ENCODE measurements at places on chromosomes 3 and 15.

DNA sequence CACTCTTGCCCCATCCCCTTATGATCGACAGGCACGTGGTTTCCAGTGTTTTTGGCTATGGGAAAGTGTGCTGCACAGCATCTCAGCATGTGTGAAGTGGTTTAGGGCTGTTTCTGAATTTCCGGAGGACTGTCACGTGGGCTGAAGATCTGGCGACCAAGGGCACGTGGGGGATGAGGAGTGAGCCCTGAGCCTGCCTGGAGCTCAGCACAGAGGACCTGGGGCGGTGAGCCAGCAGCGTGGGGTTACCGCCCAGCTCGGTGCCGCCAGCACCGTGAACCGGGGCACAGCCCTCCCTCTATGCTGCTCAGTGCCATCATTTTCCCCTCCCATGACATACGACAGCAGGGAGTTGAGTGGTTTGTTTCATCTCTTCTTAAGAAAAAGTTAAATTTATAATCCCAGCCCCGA lies 150.2 kb downstream of the DNAJB8 start:
- DNase-seq: no peak

- DNase-seq: no peak
These were observed 233.4 kb downstream of the CACNA2D3 start for GRCh38 chr3:54355800-54356199.

DNA sequence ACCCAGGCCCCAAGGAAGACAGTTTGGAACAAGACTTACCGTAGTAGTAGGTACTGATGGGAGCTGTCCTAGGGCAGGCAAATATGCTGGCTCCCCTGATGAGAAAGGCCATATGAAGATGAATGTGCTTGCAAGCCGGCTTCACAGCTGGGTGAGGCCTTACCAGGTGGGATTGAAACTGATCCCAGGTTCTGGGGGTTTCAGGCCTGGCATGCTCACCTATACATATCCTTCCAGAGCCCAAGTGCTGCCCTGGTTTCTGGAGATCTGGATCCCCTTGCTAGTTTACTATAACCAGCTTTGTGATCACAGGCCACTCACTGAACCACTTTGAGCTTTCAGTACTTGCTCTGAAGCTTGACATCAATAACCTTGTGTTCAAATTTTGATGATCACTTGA lies 274.3 kb downstream of the EPHB1 start:
- DNase-seq: no peak

DNA sequence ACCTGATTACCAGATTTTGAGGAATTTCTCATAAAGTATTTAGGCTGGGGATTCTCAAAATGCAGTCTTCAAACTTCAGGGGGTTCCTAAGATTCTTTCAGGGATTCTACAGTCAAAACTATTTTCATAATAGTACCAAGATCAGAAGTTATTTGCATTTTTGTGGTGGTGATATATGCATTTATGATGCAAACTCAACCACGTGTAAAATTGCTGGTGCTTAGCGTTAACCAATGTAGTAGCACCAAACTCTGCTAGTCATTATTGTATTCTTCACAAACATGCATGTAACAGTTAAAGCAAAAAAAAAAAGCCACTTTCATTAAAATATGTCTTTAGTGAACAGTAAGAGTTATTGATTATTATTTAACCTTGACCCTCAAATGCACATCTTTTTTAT lies 274.9 kb upstream of the DNAJC19 start:
- DNase-seq: no peak

- no peak for DNase-seq
These were observed 146.0 kb upstream of the SMAD3 start for GRCh38 chr15:66919421-66919820.

DNA sequence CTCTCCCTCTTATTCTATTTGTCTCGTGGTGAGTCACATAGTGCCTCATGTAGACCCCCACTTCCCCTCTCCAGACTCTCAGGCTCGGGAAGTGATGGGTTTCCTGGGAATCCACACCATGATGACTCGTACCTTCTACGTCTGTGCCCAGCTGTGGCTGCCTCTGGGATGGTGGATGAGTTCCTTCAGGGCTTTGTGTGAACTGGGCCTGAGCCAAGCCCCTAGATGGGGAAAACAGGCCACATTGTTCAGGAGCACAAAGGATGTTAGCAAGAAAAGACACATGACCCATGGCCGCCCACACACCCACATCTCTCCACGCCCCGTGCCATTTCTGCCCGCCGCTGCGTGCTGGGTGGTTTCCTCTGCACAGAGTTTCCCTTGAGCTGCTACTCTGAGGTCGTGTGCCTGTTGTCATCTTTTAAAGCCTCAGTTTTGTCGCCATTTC lies 10.5 kb downstream of the ISG20 start:
- DNase-seq: no peak

GRCh38 chr15:21260966-21261395 lies 179.3 kb downstream of the POTEB3 start:
- DNase-seq: no peak

- no peak for DNase-seq
These were observed 179.6 kb downstream of the NSMCE3 start for GRCh38 chr15:29089731-29090616.

DNA sequence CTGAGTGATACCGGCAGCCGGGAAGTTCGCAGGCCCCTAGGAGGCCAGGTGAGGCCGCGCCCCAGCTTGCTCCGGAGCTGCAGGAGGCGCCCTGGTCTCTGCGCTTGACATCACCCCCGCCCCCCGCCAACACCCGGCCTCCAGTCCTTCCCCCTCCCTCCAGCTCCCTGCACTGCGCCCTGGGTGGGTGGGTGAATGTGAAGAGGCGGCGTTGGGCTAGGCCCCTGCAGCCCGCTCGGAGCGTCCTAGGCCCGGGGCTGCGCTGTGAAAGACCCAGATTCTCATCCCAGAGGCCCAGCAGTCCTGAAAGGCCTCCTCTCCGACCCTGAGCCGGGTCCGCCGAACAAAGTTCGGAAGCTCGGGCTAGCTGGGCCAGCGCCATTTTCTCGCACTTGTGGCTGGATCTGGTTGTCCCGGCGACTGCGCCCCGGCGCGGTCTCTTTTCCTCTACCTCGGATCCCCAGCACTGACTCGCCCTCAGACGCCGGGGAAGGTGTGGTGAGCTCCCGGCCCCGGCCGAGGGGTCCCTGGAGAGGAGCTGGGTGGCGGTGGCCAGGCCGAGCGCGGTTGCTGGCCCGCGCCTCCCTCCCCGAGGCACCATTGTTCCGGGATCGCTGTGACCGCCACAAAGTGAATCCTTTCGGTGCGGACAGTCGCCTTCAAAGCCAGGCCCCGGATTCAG lies 12.9 kb downstream of the ZIC4 start:
- DNase-seq: no peak

- no peak for DNase-seq
These were observed 200.1 kb upstream of the KBTBD8 start for GRCh38 chr3:66797889-66798560.

GRCh38 chr15:72562878-72563277 lies 88.7 kb downstream of the ARIH1 start:
- DNase-seq: no peak

- no peak for DNase-seq
These were observed 100.2 kb downstream of the VPS8 start for GRCh38 chr3:184912163-184912562.

GRCh38 chr3:151393146-151393830 lies 8.7 kb upstream of the P2RY12 start:
- no peak for DNase-seq

- no peak for DNase-seq
These were observed 175.9 kb downstream of the ATP10A start for GRCh38 chr15:25687276-25687675.

DNA sequence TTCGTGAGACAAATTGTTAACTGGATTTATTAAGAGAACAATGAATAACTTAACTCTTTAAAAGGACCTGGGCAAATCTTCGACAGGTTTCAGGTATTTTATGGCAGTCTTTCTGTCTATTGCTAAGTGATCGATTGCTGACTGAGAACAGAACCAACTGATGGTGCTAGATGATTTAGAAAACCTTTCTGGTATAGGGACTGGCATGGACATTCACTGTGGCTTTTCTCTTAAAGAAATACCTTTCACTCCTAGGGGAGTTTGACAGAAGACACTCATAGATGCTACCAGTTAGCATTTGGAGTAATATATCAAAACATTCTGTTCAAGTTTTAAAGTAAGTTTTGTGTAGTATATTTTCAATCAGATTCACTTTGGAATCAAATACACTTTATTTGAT lies 654 bp downstream of the PPARG start:
- DNase-seq: no peak

DNA sequence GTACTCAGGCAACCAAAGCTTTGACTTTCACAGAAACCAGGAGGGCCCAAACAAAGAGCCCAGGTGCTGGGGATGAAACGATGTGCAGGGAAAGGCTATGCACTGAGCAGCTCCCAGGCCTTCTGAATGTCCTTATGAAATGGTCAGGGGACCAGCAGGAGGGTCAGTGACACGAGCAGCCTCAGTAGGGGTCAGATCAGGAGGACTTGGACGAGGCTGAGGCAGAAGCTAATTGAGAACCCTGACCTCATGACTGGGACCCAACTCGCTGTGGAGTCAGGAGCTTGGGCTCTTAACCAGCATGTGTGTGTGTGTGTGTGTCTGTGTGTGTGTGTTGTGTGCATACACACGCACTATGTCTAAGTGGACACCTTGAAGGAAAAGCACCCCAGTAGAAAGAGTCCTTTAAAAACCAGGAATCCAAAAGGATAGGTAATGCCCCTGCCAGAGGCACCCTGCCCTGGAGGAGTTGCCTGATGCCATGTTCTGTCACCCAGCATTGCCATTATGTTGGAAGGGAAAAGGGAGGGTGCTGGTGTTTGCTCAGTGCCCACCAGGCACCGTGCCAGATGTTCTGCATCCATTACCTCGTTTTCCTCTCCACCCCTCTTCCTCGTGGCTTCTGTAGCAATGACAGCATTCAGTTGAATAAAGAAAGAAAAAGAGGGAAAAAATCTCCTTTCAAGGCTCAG lies 50.9 kb downstream of the CORO2B start:
- DNase-seq: no peak

DNA sequence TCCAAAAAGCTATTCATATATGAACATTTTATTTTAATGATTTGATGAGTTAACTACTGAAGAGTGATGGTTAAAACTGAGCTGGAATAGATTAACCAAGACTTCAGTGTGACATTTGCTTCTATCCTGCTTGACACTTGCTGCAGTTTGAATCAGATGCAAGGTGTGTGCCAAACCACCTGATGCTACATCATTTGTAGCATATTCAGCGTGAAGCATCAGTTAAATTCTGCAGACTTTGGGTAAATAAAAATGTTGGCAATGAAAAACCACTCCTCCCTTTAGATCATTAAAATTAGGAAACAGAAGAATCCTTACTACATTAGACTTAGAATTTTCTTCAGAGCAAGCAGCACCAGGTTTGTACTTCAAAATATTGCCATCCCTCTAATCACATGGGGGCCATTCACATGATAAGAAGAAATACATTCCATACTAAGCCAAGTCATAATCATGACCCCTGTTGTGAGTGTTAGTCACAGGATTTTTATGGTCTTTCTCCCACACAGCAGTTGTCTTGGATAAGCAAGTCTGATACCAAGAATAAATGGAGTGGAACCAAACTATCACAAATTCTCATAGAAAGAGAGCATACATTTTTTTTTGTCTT lies 160.7 kb upstream of the TNIK start:
- no peak for DNase-seq

- no peak for DNase-seq
These were observed 103.2 kb downstream of the TBC1D5 start for GRCh38 chr3:17639257-17639656.

- DNase-seq: no peak
These were observed 818.8 kb upstream of the NR2F2 start for GRCh38 chr15:95511671-95512070.

GRCh38 chr3:53833700-53834099 lies 12.5 kb downstream of the CHDH start:
- DNase-seq: no peak

DNA sequence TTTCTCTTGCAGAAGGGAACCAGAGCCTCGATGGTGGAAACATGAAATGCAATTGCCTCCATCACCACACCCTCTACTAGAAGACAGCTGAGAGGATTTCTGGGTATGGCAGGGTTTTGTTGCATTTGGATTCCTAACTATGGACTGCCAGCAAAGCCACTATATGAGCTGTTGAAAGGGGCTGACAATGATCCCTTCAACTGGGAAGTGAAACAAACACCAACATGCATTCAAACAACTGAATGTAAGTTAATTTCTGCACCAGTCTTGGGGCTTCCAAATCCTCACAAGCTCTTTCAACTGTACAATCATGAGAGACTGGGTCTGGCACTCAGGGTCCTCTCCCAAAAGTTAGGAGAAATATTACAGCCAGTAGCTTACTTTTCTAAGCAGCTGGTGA lies 116.7 kb upstream of the PLCL2 start:
- DNase-seq: no peak

GRCh38 chr15:88447741-88448140 lies 19.4 kb downstream of the MRPL46 start:
- DNase-seq: no peak

DNA sequence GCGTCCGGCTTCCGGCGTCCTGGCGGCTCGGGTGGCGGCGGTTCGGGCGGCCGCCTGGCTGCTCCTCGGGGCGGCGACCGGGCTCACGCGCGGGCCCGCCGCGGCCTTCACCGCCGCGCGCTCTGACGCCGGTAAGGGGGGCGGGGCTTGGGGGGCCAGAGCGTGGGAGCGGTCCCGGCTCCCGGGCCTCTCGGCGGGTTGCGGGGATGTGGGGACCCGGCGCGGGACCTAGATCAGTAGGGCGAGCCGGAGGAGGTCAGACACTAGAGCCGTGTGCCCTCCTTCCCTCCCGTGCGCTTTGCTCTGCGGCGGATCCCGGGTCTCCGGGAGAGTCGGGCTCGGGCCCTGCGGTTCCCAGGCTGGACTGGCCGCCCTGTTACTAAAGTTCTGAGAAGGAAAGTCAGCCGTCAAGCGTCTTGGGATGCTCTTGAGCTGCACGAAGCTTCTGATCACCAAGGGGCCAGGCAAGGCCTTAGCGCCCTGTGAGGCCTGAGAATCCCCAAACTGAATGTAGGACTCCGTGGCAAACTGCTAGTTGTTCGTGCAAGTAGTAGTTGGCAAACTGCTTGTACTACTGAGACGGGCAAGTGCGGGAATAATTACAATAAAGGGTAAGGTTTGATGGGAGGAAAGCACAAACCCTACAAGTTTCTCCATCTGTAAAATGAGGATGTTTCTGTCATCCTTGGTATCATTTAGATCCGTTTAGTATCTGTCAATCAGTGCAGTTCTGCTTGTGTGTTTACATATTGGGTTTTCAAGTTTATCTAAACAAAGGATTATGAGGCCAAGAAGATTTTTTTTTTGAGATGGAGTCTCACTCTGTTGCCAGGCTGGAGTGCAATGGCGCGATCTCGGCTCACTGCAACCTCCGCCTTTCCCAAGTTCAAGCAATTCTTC lies 587 bp downstream of the PIGX start:
- peak; percentile 4 for DNase-seq

- DNase-seq: peak; percentile 7
These were observed 2.2 kb downstream of the IGF1R start for GRCh38 chr15:98650417-98651035.

- DNase-seq: no peak
These were observed 40.3 kb upstream of the ICE2 start for GRCh38 chr15:60519218-60519617.

- DNase-seq: no peak
These were observed 445.8 kb upstream of the NAALADL2 start for GRCh38 chr3:174413062-174413912.

DNA sequence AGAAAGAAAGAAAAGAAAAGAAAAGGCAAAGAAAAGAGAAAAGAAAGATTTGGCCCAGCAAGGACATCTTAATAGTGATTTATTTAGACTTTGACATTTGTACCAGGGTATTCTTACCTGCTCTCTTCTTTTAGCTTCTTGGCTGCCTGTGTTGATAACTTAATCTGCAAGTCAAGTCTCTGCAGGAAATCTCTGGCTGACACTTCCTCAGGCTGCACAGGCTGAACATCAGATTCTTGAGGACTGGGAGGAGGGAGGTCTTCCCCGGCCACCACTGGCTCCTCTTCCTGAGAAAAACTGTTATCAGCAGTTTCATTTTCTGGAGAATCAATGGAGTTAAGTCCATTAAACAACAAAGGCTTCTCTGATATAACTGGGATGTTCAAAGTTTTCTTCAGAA lies 12.8 kb downstream of the LYSMD2 start:
- DNase-seq: no peak

All from NCI-H524 treated with DMSO at 0.1 percent for 48 hours (cell line).